Neural progenitor cell (in vitro differentiated cells): ENCODE measurements at places on chromosomes 7 and 10. TPM values are rescaled to one million over a fixed set of nuclear protein-coding genes. Genes with fewer than 3 reads are reported as not detected.

TSPAN12 gene
- 17.3 and 26.7 TPM in 2 replicates for total RNA-seq

GRCh38 chr7:111093496-111093895, 2.6 kb downstream of the LRRN3 start:
- no peak for DNase-seq

DNA sequence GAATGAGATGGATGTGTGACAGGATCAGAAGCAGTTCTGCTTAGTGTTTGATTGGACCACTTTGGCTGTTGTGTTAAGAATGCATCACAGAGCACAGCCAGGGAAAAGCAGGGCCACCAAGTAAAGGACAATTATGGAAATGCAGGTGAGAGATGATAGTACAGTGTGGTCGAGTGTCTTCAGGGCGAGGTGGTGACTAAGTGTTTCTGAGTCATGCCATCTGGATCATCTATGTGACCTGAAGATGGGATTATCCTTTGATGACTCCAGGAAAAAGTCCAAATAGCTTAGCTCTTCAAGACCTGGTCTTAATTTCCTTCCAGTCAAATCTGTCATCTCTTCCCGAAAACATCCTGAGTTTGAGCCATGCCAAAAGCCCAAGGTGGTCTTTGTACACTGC, 523.2 kb upstream of the IGFBP3 start:
- no peak for DNase-seq

DNA sequence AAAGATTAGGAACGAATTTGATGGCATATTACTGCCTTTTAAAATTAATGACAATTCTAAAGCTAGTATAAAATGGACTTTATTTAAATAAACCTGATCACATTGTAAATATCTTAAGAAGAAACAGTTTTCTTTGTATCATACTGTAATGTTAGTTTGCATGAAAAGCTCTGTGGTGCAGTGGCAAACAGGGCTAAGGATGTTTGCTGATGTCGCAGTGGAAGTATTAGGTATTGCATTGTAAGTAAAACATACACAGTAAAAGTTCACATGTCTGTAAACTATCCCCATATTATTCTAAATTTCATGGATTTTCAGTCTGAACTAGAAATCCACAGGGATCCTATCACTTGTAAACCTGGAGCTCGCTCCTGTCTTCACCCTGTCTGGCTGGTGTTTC, 252.6 kb upstream of the ZNF32 start:
- DNase-seq = no peak

DNA sequence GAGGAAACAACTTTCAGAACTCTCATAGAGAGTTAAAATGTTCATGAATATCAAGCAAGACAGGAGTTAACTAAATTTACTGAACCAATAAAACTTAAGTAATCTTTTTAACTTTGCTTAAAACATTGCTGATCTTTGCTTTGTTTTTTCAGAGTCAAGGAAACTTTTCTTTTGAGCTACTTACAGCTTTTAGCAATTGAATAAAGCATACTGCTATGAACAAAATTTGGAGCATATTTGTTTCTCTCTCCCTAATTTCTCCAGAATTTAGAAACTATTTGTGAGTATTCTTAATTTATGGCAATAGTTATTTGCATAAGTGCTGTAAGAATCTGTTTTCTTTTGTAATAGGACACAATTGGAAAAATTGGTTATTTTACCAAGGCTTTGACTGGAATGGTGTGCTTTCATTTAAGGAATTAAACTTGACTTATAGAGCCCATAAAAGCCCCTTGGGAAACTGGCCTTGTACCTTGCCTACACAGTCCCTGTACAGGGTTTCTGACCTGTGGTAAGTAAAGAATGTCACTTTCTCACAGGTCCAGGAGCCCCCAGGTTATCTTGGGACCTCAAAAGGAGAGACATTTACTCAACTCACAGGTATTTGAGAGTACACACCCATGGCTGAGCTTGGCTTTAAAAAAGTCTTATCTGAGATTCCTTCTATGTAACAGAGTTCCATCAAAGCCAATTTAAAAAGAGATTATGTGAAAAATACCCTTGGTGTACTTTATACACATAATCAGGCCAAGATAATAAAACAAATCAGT, 23.3 kb upstream of the KIAA1549 start:
- DNase-seq = no peak

DNA sequence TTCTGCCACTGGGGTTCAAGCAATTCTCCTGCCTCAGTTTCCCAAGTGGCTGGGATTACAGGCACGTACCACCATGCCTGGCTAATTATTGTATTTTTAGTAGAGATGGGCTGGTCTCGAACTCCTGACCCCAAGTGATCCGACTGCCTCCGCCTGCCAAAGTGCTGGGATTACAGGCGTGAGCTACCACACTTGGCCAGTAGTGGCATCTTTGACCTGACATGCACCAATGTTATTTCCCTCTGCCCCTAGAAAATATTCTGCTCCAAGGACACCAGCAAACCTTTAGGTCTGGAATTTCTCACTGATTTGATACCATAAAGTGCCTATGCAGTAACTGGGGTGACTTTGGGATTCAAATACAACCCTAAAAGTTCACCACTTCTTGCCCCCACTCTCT, 179.4 kb downstream of the ARID5B start:
- DNase-seq = no peak

DNA sequence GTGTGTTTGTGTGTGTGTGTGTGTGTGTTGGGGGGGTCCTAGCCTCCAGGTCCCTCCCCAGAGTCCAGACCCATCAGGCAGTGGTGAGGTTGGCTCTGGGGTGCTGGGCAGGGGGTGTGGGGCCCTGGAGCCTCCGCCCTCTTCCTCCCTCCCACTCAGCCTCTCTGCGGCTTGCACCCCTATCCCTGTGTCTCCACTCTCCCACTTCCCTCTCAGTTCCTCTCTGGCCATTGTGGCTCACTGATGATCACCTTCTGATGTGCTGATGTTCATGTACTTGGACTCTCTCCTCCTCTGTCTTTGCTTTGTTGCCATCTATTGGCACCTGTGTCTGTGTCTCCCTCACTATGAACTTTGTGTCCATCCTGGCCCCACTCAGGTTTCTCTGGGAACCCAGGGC, 298.7 kb downstream of the ZEB1 start:
- no peak for DNase-seq
